ENCODE measurements at places on chromosomes 5 and 9. TPM values are rescaled to one million over a fixed set of nuclear protein-coding genes. Genes with fewer than 3 reads are reported as not detected.

The GRK6 gene
- total RNA-seq, result 24.1 TPM

The MCC gene
- total RNA-seq, result 11.0 TPM

The CNTFR gene
- total RNA-seq, result 23.8 TPM

The NUDT2 gene
- total RNA-seq, result 11.6 TPM

The LRRC70 gene
- total RNA-seq, result 8.5 TPM

The FOXD4L3 gene
- total RNA-seq, result not detected
